ENCODE measurements at places on chromosomes 4 and X.
A peak's percentile ranks its signal among the peaks of the same experiment; 100 is the strongest.

- no peak for DNase-seq
These were observed 14.3 kb downstream of the CCDC22 start for GRCh38 chrX:49249616-49250015.

DNA sequence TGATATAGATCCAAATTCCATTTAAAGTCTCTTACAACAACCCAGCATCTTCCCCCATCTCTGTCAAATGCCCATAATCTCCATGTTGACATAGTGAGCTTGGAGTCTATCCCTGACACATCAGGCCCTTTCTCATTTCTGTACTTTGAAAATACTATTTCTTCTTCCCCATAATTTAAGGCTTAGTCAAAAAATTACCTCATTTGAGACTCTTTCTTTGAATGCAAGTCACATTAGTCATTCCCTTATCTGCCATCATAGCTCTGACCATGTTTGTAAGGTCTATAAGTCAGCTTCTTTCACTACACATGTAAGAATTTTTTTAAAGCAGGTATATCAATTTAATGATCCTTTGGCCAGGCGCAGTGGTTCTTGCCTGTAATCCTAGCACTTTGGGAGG lies 99.9 kb downstream of the DDX60 start:
- no peak for DNase-seq

GRCh38 chr4:144357975-144358374 lies 217.5 kb upstream of the GYPA start:
- DNase-seq = no peak

GRCh38 chrX:32597777-32598176 lies 613.6 kb downstream of the DMD start:
- no peak for DNase-seq

GRCh38 chr4:102640669-102641068 lies 120.1 kb downstream of the MANBA start:
- no peak for DNase-seq

- DNase-seq = no peak
These were observed 240.1 kb upstream of the NOCT start for GRCh38 chr4:138775489-138775888.

DNA sequence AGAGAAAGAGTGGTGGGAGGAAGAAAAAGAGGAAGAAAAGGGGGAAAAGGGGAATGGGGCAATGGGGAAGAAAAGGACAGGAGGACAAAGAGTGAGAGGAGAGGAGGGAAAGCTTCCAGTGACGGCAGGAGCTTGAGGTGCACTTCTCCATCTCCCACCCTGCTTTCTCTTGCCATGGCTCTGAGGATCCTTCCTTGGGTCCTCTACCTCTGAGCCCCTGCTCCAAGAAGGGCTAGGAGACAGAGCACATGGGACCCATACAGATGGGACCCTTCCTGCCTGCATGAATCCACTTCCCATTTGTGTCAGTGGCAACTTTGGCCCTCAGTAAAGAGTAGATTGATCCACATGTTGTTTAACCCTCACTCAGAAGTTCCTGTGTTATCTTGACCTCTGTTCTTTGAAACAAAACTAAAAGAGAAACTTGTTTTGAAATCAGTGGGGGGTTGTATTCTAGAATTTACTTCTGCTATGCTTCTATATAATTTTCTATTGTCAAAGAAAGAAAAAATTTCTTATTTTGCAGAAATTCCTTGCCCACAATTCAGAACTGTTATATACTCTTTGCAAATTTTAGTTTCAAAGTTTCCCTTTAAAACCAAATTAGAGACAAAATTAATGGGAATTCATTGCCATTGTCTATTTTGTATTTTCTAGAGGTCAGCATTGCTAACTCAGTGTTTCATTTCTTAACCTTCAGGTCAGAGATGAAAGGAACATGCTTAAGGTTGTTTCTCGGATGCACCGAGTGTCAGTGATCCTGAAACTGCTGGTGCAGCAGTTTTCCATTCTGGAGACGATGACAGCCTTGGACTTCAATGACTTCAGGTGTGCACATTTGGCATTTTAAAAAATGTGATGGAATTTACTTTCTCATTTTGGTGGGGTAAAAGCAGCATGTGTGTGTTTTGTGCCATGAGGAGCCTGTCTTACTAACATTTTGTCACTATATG lies 5.0 kb downstream of the TDO2 start:
- DNase-seq = no peak

DNA sequence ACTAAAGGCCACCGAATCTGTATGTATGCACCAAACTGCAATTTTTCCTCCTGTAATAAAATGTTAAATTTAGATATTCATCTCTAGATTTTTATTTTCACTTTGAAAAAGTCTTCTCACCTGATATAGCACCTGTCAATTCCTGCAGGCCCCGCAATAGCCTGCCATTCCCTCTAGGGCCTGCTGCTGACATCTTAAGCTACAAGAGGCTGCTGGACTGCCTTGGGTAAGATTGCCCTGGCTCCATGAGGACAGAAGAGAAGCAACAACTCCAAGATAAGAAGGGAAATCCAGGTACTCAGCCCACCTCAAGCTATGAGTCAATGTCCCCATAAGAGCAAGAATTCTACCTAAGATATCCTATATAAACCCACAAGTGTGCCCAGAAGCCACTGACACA lies 230.2 kb upstream of the AGTR2 start:
- DNase-seq = no peak

- no peak for DNase-seq
These were observed 7.1 kb upstream of the BGN start for GRCh38 chrX:153487590-153488071.

GRCh38 chr4:181821039-181822004 lies 421.9 kb upstream of the TENM3 start:
- DNase-seq = no peak

DNA sequence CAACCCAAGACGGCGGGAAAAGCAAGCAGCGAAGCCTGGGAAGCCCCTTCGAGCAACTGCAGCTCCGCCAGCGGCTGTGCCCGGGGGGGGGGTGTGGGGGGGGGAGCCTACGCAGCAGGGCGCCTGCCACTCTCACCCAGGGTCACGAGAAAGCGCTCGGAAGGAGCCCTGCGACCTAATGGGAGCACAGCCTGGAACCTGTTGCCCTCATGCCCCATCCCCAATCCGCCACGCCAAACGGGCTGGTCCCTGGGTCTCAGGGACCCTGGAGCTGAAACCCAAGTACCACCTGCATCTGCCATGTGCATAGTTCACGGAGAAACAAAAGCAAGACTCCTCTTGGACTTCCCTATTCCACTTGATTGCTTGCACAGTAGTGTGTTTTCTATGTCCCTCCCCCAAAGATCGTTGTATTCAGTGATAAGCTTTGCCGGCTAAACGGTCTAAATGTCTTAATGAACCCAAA lies 359 bp upstream of the GAB3 start:
- DNase-seq = no peak

- no peak for DNase-seq
These were observed 526.3 kb upstream of the TECRL start for GRCh38 chr4:64935469-64936001.

- DNase-seq = no peak
These were observed 331.7 kb downstream of the HNRNPD start for GRCh38 chr4:82042042-82042441.

DNA sequence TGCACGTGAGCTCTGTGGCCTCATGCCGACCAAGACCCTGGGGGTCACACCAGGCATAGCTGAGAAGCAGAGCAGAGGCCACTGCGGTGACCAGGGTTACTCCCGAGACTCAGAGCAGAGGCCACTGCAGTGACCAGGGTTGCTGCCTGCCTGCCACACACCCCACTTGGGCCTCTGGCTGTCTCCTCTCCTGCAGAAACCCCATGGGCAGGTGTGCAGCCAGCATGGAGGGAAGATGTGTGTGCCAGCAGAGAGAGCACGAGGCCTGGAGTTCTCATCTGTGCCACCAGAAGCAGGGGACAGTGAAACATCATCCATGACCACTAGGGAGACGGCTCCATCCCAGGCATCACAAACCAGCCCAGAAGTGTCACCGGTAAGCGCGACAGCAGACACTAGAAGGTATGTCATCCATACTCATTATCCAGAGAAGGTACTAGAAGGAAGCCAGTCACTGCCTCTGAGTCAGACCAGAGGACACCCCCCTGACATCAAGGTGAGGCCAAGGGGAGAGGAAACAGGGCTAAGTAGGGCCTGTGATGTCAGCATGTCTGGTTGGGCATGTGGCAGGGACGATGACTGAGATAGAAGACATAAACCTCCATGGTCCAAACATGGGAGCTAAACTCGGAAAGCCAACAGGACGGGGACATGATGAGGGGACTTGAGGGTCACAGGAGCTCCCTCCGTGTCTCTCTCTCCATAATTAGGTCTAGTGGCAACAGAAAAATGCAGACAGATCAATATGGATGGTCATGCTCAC lies 24.2 kb upstream of the SPON2 start:
- peak; percentile 56 for DNase-seq

DNA sequence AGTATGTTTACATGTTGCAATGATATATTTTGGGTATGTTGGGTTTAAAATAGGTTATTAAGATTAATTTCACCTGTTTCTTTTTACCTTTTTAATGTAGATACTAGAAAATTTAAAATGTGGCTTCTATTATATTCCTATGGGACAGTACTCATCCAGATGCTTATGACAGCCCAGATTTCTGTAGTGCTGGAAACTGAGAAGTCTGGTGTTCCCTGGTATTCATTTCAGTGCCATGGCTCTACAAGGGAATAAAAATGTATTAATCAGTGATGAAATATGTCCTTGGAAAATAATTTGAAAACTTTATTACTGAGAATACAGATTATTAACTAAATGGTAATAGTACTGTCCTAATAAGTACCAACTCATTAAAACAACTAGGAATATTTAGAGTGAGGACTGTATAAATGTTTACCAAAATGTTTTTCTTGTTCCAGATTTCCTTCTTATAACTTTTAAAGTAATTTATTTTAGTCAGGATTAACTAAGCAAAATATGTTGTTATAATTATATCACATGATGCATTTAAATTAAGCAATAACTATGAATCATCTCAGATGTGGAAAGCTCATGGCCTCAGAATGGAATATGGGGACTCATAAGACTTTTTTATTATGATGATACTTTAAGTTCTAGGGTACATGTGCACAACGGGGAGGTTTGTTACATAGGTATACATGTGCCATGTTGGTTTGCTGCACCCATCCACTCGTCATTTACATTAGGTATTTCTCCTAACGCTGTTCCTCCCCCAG lies 25.3 kb downstream of the ARHGAP24 start:
- DNase-seq = no peak

DNA sequence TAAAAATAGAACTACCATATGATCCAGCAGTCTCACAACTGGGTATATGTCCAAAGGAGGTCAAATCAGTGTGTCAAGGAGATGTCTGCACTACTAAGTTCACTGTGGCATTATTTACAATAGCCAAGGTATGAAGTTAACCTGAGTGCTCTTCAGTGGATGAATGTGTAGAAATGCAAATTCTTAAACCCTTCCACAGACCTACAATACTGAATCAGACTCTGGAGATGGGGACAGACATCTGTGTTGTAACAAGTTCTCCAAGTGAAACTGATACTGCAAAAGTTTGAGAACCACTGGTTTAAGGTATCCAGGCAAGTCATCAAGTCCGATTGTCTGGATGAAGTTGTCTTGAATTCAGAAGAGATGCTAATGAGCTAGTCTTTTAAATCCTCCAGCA lies 38.5 kb downstream of the SMAD1 start:
- no peak for DNase-seq

DNA sequence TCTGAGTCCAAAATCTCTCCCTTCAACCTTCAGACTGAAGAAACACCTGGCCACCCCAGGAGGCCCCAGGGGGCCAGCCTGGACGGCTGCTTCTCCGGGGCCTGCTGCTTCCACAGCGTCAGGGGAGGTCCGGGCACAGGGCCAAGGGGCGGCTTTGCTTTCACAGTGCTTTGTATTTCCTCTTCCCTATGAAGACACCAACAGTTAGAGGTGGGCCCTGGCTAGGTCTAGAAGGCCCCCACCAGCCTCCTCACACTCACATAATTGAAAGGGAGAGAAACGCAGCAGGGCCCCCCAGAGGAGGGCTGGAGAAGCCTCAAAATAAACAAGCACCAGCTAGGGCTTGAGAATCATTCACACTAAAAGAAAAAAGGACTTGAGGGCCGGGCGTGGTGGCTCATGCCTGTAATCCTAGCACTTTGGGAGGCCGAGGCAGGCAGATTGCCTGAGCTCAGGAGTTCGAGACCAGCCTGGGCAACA lies 17.8 kb downstream of the SCD5 start:
- DNase-seq = peak; percentile 87

DNA sequence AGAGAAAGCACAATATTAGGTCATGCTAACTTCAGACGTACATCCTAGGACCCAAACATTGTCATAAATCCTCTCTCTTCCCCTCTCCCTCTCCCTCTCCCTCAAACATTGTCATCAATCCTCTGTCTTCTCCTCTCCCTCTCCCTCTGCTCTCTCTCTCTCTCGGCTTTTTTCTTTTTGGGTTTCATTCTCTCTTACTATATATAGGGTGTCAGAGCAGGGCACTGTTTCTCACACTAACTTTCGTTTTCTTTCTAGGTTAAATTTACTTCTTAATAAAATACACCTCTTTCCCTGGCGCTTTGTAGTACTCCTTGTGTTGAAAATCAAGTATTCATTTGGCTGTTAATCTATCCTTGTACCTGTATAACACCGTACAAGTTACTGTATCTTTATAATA lies 37.0 kb upstream of the HERC5 start:
- no peak for DNase-seq

GRCh38 chr4:135319685-135320084 lies 1118.1 kb upstream of the PABPC4L start:
- no peak for DNase-seq

DNA sequence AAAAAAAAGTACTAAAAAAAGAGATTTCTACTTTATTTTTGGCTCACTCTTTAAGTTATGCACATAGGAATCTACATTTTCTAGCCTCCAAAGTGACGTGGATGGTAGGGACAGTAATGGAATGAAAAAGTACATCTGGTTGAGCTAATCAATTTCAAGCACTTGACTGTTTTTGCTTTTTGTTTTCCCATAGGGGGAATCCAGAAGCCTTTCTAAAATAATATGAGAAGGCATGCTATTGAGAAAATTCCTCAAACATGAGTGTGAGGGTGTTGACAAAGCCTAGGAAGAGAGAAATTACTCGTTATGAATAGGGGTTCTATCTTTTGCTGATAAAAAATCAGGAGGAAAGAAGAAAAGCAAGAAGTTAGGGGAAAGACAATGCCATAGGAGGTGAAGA lies 242.5 kb upstream of the PUDP start:
- no peak for DNase-seq
